Activated T-helper 1 cell treated with anti-CD3 and anti-CD28 coated beads, Interleukin-2, amount 50 U/mL, for 16 hours (primary cell): ENCODE measurements at places on chromosomes 1 and 21.

GRCh38 chr1:248837045-248837780 lies 811 bp upstream of the ZNF672 start:
- no peak for DNase-seq

GRCh38 chr1:71307451-71307850 lies 226.6 kb upstream of the ZRANB2 start:
- no peak for DNase-seq

DNA sequence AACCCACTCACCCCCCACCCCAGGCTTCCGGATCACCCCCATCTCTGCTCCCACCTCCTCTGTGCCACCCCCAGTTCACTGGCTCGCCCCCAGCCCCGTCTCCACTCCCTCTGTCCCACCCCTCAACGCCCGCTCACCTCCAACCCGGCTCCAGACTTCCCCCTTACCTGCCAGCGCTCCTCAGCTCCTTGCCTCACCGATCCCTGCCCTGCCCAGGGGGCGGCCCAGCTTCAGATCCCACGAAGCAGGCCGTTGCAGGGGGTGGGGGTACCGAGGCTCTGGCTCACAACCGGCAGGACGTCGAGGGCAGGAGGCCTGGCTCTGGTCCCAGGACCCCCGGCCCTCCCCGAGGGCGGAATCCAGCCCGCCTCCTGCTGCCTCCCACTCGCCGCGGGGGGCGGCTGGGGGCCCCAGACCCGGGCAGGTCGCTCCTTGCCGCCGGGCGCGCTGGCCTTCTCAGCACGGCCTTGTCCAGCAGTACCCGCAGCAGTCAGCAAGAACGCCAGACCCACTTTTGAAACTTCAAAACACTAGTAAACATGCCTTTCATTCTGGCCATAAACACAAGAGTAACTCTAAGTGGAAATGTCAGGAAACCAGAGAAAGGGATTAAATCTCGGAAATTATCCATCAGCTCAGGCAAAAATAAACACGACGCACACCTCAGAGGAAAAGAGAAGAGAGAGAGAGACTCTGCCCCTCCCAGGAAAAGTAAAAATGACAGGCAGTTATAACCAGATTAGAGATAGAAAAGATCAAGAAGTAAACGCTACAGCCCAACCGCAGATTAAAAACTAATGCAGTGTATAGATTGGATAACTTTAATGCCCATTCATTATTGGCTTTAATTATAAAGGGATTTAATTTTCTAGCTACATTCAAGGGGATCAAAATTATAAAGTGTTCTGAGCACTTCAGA lies 1.0 kb upstream of the FAM89A start:
- no peak for DNase-seq

DNA sequence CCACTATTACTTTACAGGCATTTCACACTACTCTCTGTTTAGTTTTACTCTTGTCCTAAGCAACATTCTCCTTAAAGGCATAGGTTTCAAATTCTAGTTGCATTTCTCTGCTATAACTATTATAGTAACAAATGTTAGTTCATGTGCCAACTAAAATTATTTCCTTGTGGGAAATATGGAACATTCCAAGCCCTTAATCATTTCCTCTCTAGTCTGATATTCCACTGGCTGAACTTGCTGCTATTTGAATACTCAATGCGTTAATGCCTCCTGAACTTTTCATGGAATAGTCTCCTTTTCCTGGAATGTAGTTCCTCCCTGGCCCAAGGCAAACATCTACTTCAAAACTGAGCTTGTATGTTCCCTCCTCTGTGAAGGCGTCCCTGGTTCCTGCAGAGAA lies 19.3 kb upstream of the TBX19 start:
- no peak for DNase-seq

GRCh38 chr1:36609241-36610027 lies 126.7 kb upstream of the CSF3R start:
- no peak for DNase-seq

- no peak for DNase-seq
Measured at GRCh38 chr21:26881504-26882228, 36.5 kb upstream of the ADAMTS1 start.

DNA sequence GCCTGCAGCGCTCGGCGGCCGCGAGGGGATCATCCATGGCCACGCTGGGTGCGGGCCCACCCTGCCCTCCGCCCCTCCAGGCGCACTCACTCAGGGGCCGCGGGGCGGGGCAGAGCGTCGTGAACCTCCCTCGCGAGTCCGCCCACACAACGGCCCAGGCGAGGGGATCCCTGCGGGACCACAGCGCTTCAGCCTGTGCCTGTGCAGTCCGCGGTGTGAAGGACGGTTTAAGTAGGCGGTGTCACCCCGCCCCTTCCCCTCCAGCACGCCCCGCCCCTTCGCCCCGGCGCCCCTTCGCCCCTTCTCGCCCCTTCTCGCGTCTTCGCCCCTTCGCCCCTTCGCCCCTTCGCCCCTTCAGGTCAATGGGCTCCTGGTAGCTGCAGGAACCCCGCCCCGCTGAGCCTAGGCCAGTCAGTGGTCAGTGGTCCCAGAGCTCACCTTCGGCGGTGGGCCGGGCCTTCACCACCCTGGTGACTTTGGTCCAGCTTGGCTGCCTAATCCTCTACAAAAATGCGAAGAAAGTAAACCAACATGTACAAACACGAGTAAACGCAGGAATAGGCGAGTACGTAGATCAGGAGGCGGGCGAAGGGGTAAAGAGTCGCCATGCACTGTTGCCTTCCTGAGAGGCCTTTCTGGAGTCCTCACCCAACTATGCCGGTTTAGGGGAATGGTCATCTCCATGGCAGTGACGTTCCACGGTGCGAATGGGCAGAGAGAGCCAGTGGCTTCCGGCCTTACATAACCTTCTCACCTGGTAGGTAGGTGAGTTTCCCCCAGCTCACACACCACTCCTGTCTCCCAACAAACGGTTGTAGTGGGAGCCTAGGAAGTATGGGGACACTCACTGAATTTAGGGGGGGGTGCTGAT lies 19.6 kb upstream of the DMRTB1 start:
- DNase-seq = no peak

DNA sequence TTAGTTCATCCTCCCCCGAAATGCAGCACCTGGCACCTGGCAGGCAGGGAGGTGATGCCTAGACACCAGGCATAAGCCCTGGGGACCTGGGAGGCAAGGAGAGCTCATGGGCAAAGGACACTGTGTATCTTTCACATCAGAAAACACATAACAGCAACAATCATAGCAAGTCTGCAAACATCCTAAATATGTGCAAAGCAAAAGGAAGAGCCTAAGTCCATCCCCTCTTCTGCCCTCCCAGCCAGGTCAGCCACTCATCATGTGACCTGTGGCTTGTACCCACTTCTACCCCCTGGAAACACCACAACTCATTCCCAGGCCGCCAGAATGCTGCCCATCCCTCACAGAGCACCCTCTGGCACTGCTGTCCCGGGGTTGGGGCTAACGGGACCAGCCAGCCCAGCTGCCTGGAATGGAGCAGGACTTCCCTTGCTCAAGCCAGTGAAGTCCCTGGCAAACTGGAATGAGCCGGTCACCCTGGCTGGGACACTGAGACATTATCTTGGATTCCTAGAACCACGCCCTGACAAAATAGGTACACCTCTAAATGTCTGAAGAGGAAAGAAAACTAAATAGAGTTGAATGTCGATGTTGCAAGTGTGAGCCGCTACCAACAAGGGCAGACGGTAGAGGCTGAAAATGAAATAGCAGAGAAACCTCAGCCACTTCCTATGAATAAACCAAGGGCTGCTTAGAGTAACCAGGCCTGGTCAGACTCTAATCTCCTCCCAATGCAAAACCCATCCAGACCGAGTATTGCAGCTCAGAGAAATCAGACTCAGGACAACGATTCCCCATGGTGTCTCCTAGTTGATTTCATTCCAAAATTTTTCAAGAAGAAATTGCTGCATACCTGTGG lies 29.4 kb downstream of the TMPRSS2 start:
- DNase-seq = no peak

GRCh38 chr1:217369996-217370551 lies 260.8 kb downstream of the GPATCH2 start:
- DNase-seq = no peak

DNA sequence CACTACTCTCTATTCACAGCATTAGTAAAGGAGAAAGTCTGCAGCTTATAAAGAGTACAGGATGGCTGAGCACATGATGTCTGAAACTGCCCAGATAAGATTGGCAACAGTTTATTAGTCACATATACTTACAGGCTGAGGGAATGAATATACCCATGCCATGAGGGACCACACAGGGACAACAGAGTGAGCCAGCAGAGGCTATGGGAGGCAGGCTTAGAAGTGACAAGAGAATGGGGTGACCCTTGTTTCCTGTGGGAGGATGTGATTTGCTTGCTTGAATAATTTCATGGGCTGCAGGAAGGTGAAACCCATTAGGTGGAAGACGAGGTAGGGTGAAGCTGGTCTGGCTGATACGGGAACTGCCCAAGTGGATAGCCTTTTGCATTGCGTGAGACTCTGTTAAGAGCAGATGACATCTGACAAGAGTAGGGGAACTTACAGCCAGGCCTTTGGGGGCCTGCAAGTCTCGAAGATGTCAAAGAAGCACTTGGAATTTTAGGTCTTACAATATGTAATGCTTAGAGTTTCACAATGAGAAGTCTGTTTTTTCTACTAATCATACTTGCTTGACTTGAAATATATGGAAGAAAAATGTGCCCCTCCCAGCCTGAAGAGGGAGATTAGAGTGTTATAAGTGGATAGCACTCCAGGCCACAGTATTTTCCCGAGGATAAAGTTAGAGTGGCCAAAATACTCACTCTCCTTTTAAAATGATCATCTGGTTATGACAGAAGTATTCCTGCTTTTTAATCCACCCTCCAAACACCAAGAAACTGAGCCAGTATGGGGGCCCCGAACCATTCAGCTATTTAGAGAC lies 34.6 kb upstream of the TNFSF4 start:
- no peak for DNase-seq

DNA sequence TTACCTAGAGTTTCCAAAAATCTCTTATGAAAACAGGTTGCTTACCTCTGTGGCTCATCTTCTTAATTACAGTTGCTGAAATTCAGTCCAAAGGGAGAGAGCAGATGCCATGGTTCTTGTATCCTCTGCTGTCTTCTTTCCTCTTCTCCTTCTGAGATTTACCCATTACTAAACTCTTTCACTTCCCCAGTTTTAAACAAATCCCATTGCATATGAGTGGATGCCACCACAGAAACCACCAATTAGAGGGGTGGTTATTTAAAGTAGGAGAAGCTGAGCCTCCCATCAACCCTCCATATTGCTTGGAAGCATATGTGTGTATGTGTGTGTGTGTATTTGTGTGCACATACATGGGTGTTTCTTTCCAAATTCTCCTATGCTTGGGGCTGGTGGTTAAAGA lies 128.5 kb upstream of the KCNK1 start:
- DNase-seq = no peak

GRCh38 chr1:210920716-210921694 lies 212.9 kb downstream of the KCNH1 start:
- DNase-seq = no peak

DNA sequence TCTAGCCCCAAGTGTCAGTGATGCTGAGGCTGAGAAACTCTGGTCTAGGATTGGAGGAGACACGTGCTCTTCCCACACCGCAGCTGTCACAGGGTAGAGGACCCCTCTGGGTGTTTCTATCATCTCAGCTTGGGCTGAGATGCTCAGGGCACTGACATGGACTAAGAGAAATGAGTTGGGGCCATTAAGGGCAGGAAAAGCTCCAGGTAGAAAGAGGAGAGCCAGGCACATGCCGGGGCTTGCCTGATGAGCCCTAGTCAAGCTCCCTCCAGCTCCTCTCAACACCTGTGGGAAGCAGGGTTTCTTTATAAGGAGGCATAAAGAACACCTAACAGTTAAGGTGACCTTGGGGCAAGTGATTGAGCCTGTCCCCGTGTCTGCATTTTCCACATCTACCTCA lies 17.3 kb downstream of the ABCA4 start:
- DNase-seq = no peak

GRCh38 chr21:15219894-15220293 lies 155.1 kb upstream of the NRIP1 start:
- no peak for DNase-seq

DNA sequence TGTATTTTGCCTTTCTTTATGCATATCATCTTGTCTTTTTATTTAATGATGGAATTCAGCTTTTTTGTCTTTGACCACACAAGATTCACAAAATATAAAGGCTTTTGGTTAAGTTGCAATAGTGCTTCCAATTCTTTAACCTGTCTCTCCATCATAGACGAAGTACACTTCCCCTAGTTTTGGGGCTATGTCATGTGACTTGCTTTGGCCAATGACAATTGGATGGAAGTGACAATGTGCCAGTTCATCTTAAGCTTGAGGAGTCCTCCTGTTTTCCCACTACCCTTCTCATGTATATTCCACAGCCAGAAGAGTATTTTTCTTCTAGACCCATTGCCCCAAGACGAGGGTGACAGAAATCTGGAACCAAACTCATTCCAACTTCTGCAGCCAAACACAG lies 419.6 kb upstream of the BRINP3 start:
- DNase-seq = no peak

DNA sequence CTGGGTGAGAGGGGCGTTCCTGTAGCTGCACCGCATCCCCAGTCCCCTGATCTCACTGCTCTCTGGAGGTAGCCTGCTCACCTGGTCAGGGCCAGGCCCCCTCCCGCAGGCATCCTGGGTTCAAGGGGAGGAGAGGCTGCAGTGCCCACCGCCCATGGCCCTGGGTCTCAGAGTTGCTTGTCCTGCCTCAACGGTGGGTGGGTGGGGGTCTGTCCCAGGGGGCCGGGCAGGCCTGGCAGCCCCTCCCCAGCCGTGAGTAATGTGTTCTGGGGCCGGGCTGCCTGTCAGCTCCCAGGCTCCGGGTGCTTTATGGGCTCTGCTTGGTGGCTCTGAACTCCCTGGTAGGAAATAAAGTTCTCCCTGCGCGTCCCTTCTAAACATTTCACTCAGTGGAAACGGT lies 126.9 kb downstream of the CASZ1 start:
- no peak for DNase-seq

- DNase-seq = no peak
Measured at GRCh38 chr1:100912019-100912418, 16.1 kb downstream of the SLC30A7 start.
